ENCODE measurements at places on chromosomes 4 and X.

- no peak for DNase-seq
Observed at GRCh38 chr4:110710070-110710469, 87.2 kb upstream of the PITX2 start.

GRCh38 chr4:187586892-187587291 lies 408.7 kb upstream of the ZFP42 start:
- DNase-seq, result no peak

GRCh38 chrX:66756717-66757116 lies 117.8 kb upstream of the EDA2R start:
- DNase-seq, result no peak

DNA sequence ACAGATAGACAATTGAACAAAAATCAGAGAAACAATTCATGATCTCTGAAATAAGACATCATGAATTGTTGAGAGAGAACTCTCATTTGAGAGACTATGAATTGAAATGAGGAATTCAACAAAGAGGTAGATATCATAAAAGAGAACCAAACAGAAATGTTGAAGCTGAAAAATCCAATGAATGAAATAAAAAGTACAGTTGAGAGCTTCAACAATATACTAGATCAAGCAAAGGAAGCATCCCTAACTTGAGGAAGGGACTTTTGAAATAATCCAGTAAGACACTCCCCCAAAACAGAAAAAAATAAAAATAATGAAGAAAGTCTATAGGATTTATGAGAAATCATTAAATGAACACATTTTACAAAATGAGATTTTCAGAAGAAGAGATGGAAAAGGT lies 310.0 kb upstream of the PCDH10 start:
- DNase-seq, result no peak

- DNase-seq, result no peak
Observed at GRCh38 chr4:143019351-143019750, 165.4 kb upstream of the USP38 start.

DNA sequence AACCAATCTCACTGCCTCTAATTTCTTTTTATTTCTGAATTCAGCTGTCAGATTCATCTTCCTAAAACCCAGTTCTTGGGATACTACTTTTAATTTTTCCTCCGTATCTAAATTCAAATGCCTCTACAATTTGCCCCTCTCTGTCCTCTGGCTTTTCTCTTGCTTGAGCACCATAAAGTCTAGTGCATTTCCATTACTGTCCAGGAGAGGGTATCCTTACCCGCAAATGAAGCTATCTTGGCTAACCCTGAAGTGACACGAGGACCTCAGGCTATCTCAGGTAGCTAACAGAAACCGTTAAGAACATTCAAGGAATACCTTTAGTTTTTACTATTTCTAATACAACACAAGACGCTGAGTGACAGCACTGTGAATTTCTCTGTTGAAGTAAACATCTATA lies 49.4 kb upstream of the PRR32 start:
- no peak for DNase-seq

DNA sequence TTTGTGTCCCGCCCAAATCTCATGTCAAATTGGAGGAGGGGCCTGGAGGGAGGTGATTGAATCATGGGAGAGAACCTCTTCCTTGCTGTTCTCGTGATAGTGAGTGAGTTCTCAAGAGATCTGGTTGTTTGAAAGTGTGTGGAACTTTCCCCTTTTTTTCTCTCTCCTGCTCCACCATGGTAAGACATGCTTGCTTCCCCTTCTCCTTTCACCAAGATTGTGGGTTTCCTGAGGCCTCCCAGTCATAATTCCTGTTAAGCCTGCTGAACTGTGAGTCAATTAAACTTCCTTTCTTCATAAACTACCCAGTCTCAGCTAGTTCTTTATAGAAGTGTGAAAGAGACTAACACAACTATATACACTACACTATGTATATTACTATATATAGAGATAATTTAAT lies 697.8 kb upstream of the HS3ST1 start:
- no peak for DNase-seq

GRCh38 chrX:106246511-106246910 lies 78.4 kb downstream of the PWWP3B start:
- no peak for DNase-seq

DNA sequence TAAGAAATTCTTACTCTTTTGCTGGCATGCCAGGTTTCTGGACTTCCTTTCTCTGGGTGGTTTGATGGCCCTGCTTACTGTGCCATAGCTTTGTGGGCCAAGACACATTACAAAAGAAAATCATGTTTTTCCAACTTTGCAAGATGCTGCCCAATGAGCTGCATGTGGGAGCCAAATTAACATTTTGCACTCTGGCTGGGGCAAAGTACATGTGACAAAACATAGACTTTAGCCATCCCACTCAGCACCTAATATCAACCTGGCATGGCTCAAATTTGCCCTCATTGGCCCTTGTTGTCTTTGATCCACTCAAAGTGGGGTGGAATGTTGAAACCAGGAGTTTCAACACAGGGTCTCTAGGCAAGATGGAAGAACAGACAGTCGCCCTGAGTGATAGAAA lies 40.0 kb upstream of the DYNLT3 start:
- no peak for DNase-seq

DNA sequence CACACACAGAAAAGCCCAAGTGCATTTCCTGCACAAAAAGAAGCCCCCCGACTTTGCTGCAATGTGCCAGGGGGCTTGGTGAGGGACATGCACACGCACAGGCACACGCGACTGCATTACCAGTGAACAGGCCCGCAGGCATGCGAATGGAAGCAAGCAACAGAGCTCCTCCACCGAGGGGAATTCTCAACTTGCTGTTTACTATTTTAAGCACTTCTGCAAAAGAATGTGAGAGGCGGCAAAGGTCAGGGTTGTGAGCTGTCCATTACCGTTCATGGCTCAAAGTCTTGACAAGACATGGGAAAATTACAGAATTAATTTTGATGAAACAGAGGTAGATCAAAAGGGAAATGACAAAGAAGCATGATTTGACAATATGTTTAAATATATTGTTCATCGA lies 342.5 kb upstream of the NOCT start:
- DNase-seq, result no peak

- DNase-seq, result no peak
Observed at GRCh38 chrX:150730719-150731118, 37.5 kb downstream of the MTMR1 start.

DNA sequence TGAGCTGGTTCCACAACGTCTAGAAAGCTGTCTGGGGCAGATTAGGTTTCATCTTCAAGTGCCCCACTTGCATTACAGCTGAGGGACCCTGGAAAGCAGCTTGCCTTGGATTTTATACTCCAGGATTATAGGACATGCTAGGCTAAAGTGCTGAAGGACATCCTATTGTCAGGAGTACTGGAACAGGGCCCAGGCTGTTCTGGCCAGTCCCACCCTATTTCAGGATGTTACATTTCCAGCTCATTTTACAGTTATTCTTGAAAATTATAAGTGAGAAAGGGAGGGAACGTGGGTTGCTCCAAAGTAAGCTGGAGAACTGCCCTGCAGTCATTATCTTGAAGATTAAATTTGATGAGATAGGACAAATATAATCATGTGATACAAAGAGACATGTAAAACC lies 71.0 kb upstream of the UGT8 start:
- DNase-seq, result no peak

DNA sequence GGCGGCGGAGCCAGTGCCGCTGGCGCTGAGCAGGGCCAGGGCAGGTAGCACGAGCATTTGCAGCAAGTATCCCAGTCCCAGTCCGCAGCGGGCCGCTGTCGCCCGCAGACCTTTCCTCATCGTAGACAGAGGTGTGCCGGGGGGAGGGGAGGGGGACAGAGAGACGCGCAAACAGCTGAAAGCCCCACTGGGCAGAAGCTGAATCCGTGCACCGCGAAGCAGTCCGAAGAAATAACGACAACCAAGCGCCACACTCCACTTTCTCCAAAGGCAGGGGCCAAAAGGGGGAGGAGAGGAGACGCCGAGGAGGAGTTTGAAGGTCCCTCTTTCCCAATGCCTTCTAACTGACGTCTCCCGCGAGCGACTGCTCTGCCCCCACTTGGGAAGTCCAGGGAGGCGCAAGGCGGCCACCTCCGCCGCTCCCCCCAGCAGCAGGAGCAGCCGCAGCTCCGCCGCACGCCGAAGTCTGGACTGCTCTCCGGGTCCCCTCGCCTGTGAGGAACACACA lies at the start of gene UNC5C:
UNC5C (minus strand) TSS at position 236 of the 508 bp plus-strand sequence.
- DNase-seq, result no peak

DNA sequence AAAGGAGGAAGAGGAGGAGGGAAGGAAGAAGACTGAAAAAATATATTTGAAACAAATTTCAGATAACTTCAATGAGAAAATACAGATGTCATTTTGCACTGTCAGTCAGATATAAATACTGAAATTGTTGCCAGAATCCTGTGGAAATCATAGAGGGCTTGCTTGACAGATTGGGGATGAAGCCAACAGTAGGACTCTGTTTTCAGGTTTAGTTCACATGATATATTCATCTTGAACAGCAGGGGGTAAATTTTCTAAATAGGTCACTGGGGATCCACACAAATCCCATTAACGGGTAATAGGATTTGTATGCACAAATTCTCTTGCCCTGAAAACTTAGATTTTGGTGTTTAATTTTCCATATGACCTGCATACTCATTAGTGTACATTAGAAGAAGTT lies 103.3 kb upstream of the PCDH18 start:
- DNase-seq, result no peak

DNA sequence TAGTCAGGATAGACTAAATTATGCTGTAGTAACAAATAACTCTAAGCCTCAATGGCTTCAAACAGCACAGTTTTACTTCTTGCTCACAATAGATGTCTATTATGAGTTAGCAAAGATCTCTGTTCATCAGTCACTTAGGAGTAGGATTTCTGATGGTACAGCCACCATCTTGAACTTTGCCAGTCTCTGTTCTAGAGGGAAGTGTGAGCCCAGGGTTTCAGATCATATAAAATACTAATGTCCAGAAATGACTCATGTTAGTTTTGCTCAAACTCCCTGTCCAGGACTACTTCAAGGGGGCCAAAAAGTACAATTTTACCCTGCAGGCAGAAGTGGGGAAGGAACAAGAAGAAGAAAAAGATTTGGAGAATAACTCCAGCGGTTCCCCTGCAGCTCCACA lies 77.1 kb upstream of the LSM6 start:
- DNase-seq, result no peak

DNA sequence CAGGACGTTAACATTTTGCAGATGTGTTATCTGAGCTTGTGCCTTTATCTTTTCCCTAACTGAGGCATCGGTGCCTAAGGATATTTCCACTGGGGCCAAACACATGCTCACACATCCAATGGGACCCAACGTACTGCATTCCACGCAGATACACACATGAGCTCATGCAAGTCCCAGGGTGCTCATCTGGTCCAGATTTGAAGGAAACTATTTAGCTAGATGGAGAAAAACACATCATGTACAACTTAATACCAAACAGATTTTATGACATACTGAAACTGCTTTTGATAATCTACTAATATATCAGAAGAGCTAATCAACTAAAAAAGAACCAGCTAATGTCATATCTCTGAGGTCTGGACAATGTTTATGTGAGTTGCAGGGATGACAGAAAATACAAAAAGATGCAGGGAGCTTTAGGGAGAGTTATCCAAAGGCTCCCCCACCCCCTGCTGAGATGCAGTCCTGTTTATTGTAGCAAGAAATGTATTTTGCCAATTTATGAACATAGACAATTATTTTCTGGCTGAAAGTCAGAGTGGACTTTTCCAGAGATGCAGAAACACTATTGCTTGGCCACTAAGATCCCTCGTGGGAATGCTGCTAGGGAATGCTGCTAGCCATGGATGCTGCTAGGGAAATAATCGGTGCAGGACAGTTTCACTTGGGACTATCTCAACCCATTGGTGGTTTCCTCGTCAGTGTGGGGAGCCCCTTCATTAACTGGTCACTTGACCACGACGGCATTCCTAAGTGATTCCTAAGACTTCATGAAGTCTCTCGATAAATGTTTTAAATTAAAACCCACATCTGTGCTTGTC lies 172.8 kb downstream of the SMIM20 start:
- no peak for DNase-seq

- no peak for DNase-seq
Observed at GRCh38 chr4:138437263-138437851, 195.2 kb upstream of the SLC7A11 start.

- no peak for DNase-seq
Observed at GRCh38 chr4:87913896-87914295, 61.6 kb upstream of the SPP1 start.

DNA sequence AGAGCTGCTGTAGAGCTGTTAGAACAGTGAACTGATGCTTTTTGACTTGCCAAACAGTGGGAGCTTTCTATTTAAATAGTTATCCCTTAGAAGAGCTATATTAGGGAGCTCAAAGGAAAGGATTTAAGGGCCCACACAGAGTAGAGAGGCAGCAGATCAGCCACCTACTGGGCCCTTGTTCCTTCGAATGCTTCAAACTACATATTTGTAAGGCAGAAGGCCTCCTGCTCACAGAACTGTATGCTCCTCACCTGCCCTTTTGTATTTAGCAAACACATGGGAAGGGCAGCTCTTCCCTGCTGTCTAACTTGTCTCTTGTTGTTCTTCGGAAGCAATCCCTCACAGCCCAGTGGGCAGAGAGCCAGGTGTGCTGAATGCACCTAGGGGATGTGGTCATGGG lies 38.0 kb downstream of the IL1RAPL1 start:
- no peak for DNase-seq

DNA sequence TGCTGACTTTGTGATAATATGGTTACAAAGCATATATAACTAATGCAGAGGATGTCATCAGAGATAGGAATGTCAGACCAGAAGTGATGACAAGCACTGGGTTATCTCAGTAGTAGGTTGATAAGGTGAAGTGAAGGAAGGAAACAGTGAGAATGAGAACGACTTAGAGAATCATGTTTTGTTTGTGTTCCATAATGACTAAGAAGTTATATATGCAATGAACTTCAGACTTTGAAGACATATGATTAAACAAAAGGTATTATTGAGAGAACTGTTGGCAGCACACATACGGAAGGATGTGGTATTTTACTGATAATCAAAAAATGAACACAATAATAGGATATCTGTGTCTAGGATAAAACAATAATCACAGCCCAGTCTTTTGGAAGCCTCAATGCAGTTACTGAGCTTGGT lies 18.3 kb upstream of the HHIP start:
- DNase-seq, result no peak

DNA sequence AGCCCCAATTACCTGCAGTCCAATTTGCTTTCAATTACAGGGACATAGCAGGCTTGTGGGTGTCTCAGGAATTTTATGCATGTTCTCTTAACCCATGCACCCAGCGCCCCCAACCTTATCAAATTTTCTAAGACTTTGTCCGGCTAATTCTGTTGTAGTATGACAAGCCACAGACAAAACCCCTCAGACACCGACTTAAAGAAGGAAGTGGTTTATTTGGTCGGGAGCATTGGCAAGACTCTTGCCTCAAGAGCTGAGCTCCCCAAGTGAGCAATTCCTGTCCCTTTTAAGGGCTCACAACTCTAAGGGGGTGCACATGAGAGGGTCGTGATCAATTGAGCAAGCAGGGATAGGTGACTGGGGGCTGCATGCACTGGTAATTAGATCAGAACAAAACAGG lies 28.7 kb upstream of the IL9R start:
- DNase-seq, result no peak

GRCh38 chrX:85379174-85379907 lies at the start of gene POF1B:
Gene POF1B, minus strand, starts transcription at chrX:85379665. Its CDS starts 211 bp downstream, at chrX:85379454.
- no peak for DNase-seq

DNA sequence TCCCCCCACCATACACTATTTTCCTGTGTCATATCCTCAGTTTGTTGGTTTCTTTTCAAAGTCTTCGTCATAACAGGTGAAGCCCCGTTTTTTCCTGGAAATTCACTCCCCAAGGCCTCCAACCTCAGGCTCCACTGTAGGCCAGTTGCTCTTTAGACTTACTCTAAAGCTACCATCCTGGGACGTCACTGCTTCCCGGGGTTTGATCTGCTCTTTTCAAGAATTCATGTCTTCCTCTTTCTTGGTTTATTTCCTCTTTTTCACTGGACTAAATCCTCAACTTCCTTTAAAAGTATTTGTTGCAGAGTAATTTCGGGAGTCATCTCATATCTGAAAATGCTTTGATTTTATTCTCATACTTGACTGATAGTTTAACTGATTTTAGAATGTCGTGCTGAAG lies 6.5 kb upstream of the SERTM2 start:
- DNase-seq, result no peak
